ENCODE measurements at places on chromosomes 7 and 10.

GRCh38 chr10:96271016-96271815 lies at the start of gene BLNK:
TSS of gene BLNK (minus strand) at chr10:96271569. CDS start at chr10:96271398, 171 bp downstream.
- no peak for DNase-seq

GRCh38 chr7:53218730-53219504 lies 183.5 kb downstream of the POM121L12 start:
- DNase-seq = no peak

GRCh38 chr10:17113346-17113745 lies 16.3 kb downstream of the CUBN start:
- DNase-seq = no peak

DNA sequence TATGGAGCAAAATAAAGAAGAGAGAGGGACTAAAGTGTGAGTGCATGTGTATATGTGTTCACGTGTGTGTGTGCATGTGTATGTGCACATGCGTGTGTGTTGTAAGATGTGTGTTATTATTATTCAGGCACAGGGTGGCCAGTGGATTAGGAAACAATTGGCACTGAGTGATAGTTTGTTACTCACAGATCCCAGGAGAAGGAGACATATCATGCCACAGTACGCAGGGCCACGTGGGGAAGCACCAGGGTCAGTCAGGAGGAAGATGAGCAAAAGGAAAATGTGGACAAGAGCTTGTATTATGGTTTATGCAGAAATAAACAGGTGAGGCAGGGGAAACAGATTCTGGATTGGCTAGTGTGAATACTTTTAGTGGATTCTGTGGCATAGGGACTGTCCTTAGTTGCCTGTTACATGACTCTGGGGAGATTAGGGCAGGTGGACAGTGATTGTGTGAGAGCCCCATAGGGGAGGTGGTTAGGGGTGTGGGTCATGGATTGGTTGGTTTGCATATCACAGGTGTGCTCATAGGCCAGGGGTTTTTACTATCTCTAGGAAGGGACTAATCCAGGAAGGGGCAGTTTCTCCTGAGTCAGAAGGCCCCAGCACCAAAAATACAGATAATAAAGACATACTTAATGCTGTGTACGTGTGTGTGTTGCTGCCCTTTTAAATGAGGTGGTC lies 90.0 kb downstream of the PLXDC2 start:
- DNase-seq = no peak

DNA sequence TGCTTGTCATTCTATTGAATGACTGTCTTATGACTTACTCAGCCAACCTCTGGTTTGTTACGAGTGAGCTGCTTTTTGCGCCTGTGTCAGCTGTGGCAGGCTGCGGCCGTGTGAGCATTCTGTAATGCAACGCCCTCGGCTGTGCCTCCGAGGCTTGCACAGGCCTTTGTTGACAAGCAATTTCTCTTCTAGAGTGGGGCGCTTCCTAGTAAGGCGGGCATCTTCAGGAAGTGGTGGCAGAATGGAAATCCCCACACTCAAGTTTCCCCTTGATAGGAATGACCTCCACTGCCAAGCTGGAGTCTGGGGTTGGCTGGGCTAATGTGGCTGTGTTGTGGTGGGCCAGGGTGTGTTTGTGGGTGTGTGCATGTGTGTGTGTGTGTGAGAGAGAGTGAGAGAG lies 20.2 kb upstream of the TMEM178B start:
- peak; percentile 84 for DNase-seq

- no peak for DNase-seq
These were observed 116.3 kb upstream of the BTBD16 start for GRCh38 chr10:122154545-122155366.

GRCh38 chr10:20745556-20746375 lies 151.3 kb downstream of the NEBL start:
- no peak for DNase-seq

DNA sequence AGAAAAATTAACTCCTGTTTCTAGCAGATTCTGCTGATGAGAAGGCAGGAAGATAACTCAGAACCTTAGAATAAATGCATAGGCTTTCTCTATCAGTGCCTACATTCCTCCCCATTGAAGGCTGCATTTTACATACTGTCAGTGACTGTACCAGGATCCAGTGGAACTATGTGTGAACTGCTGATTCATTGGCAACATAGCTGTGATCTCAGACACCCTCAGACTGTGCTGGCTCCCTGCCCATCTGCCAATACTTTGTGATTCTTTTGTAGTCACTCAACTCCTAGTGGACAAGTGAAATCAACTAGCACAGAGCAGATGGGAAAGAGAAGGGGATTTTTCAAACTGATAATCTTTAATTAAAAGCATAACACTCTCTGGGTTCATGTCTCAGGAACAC lies 375.8 kb downstream of the MDFIC start:
- DNase-seq = no peak

DNA sequence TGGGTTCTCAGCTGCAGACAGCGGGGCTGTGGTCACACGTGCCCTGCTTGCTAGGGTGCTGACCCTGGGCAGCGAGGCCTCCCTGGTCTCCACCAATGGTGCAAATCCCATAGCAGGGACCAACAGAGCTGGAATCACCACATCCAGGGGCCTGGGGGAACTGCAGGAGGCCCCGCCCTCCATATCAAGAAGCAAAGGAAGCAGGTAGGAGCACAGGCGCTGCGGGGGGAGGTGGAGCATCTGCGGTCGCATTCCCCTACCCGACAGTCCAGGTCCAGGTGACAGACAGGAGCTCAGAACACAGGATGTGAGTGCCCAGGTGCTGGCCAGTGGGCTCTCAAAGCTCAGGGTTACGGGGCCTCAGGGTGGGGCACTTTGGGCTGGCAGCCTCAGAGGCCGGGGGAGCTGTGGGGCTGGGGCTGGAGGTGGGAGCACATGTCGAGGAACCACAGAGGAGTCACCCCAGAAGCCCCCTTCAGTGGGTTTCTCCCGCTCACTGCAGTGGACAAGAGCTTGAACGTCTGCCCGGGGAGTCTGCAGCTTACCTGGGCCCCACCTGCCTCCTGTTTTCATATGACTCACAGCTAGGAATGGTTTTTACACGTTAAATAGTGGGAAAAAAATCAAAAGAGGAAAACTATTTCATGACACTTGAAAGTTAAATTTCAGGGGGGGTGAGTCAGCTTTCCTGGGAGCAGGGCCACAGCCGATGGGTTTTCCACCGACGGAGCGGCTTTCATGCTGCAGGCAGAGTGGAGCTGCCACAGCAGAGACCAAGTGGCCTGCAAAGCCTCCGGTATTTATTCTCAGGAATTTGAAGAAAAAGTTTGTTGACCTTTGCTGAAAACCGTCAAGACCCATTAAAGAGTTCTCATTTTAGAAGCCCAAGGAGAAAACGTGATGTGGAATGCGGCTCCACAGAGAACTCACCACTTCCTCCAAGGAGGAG lies 148.7 kb upstream of the PPP2R2D start:
- no peak for DNase-seq

GRCh38 chr7:42694894-42695507 lies 216.9 kb downstream of the C7orf25 start:
- no peak for DNase-seq

- peak; percentile 9 for DNase-seq
These were observed 33.1 kb upstream of the NEUROD6 start for GRCh38 chr7:31373337-31374289.

DNA sequence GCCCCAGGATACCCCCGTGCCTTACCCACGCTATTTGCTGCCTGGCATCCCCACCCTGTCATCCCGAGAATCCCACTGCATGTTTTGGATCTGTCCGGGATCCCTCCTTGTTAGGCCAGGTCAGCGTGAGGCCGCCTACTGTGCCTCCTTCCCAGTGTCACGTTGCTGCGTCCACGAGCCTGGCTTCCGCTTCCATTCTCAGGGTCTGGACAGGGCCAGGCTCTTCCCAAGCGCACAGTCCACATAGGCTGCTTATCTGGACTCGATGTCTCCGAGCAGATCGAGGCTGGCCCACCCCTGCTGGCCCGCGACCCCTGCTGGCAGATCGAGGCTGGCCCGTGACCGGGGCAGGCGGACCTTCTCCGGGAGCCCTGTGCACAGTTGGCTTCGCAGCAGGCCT lies 27.1 kb downstream of the FOXK1 start:
- DNase-seq = no peak

DNA sequence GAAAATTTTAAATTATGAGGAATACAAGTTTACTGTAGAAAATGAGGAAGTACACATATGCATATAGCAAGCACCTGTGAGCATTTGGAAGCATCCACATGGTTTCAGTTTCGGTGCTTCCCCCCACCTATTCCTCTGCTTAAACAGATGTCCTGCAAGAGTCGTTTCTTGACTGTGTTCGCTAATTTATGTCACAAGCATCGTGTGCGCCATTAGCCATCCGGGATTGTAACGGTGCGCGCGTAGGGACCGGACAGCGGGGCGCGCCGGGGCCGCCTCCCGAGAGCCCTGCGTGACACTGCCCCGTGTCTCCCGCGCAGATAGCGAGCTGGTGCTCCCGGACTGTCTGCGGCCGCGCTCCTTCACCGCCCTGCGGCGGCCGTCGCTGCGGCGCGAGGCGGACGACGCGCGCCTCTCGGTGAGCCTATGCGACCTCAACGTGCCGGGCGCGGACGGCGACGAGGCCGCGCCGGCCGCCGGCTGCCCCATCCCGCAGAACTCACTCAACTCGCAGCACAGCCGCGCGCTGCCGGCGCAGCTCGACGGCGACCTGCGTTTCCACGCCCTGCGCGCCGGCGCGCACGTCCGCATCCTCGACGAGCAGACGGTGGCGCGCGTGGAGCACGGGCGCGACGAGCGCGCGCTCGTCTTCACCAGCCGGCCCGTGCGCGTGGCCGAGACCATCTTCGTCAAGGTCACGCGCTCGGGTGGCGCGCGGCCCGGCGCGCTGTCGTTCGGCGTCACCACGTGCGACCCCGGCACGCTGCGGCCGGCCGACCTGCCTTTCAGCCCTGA lies 90.9 kb downstream of the NEURL1 start:
- peak; percentile 79 for DNase-seq

DNA sequence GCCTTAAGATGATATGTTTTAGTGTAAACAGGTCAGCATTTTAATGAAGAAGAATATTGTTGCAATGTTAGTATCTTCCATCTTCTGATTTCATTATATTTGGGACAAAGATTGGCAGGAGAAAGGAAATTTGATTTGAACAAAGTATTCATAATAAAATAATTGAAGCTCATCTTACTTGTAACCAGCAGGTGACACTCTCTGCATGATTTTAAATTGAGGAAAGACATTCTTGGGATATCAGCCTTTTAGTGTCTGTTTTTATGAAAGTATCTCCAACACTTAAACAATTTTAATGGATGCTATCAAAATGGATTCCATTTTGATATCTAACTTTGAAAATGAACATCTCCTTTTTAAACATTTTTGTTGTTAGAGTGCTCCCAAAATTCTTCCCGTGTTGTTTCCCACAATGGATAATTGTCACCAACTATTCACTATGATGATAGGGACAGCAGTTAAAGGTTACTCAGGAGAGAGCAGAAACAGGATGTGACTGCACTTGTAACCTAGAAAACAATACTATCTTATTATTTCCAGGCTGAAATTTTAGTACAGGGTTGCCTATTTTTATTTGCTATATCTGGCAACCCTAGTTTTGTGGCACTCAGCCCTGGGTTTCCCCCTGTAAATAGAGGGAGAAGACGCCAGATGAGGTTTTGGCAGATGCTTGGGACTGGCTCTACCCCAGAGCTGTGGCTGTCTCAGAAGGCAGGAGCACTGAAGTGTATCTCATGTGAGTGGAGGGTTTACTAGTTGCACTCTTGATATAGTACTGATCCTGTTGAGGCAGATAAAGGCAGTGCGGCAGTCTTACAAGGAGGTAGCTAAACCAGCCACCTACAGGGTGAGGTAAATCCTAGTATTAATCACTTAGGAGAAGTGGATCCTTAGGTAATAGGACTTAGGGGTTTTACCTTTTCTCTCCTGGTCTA lies 31.0 kb upstream of the ABCB4 start:
- no peak for DNase-seq

GRCh38 chr7:6652446-6653011 lies 15.4 kb downstream of the ZNF316 start:
- DNase-seq = no peak

DNA sequence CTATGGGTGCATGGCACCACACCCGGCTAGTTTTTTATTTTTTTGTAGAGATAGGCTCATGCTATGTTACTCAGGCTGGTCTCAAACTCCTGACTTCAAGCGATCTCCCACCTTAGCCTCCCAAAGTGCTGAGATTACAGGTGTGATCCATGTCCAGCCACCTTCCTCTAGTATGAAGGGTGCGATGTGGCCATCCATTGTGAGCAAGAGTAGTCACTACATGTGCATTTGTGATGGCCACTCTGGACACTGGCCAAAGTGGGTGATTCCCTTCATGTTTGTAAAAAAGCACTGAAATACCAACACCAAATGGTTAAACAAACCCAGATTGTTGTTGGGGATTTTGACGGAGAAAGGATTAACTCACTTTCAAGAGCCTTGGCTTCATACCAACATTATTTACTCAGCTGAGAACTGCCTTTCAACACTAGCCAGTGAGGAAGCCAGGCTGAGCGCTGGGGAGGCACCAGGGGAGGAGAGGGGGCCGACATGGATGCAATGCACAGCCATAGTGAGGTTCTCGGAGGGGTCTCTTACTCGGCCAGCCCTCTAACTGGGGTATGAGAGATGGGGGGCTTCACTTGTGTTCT lies 198.1 kb upstream of the LYZL2 start:
- DNase-seq = no peak

GRCh38 chr10:86403183-86403797 lies 36.7 kb upstream of the GRID1 start:
- no peak for DNase-seq

- DNase-seq = no peak
These were observed 16.9 kb upstream of the NFE2L3 start for GRCh38 chr7:26135076-26135475.

DNA sequence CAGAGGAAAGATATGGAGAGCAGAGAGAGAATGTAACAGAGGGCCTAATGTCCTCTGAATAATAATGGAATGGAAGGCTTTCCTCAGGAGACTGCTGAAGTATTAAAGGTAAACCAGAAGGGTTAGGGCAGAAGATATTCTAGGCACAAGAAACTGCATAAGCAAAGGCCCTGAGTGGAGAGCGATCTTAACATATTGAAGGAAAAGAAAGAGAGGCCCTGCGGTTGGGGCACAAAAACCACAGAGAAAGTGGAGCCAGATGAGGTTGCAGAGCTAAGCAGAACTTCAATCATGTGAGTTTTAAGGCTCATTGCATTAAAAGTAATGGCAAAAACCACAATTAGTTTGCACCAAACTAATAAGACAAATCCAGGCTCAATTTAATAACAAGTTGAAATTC lies 115.8 kb upstream of the VSTM2A start:
- DNase-seq = no peak

DNA sequence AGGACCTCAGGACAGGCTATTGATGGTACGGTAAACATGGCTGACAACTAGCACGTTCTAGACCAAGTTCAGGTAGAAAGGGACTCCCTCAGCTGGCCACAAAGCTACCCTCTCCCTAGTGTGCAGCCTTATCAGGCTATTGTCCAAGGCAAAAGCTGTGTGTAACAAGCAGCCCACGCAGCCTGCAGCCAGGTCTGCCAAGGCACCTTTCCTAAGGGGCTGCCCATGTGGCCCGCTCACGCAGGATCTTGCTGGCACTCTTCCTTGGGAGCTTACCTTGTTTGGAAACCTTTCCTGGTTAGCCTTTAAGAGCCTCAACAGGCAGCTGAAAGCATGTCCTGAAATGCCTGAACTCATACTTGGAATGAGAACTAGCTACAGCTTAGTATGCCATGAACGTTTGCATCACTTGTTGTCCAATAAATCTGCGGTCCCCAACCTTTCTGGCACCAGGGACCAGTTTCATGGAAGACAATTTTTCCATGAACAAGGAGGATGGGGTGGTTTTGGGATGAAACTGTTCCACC lies 51.7 kb downstream of the SYPL1 start:
- DNase-seq = no peak

Measured in activated CD4-positive, alpha-beta memory T cell treated with anti-CD3 and anti-CD28 coated beads for 36 hours (primary cell).